ENCODE measurements at places on chromosomes 7 and 10. TPM values are rescaled to one million over a fixed set of nuclear protein-coding genes. Genes with fewer than 3 reads are reported as not detected.

HABP2 gene
- not detected for total RNA-seq

DNA sequence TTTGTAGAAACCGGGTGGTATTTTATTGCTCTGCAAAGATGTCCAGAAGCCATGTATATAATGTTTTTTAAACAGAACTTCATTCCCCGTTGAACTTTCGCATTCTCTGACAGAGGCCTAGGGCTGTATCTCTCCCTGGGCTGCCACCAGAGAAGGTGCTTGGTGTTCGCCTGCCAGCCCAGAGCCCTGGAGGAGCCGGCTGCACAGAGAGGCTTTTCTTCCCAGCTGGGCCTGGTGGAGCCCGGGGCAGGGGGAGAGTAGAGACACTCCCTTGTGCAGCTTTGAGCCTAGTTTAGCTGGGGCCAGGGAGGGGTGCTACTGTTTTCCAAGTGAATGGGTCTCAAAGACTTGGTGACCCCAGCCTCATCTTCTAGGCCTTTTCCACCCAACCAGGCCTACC is 13.6 kb upstream of the TRIM8 start:
- H3K27ac ChIP-seq = no peak overlapping the region
- H3K4me3 ChIP-seq = no peak overlapping the region
- DNase-seq = no peak
- no peaks in the 10 kb centered on the region for H3K36me3 ChIP-seq
- H3K27me3 ChIP-seq = no peaks in the 10 kb centered on the region

PLXNA4 gene
- 0.70 TPM for total RNA-seq

DNA sequence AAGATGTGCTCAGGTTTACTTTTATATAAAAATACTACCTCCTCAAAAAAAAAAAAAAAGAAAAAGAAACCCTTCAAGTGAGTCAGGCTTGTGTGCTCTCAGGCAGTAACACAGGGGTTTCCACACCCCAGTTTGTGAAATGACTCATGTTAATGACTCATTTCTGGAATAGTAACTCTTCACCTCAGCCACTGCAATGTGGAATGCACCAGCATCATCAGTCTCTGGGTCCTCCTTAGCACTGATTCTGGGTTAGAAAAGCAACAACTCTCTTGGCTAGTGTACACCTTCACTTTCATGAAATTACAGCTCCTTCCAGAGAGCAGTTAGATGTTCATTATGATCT is 110.6 kb downstream of the EMX2 start:
- peaks cover 22% of the 10 kb centered on the region for H3K27me3 ChIP-seq
- H3K27ac ChIP-seq = no peak overlapping the region
- H3K4me1 ChIP-seq = peaks cover 25% of the 10 kb centered on the region
- H3K4me3 ChIP-seq = no peak overlapping the region
- DNase-seq = peak; percentile 54

DNA sequence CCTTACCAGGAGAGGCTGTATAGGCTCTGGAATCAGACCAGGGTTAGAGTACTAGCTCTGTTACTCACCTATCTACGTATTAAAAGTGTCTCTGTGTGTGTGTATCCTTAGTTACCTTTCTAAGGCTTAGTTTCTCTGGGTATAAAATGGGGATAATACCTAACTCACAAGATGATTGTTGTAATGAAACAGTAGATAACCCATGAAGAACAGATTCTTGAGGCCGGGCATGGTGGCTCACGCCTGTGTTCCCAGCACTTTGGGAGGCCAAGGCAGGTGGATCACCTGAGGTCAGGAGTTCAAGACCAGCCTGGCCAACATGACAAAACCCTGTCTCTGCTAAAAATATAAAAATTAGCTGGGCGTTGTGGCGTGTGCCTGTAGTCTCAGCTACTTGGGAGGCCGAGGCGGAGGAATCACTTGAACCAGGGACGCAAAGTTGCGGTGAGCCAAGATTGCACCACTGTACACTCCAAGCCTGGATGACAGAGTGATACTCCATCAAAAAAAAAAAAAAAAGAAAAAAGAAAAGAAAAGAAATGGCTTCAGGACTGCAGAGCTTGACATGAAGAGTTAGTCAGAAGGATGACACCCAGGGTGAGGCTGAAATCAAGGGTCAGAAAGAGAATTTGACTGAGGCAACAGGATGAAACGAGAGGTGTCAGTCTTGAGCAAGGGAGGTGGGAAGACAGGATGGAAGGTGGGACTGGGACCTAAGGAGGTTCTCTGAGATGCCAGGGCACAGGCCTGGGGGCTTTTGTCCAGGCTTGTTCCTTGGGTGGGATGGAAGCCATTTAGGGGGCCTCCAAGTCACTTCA is 33.4 kb downstream of the PRKAR2B start:
- no peak overlapping the region for H3K27ac ChIP-seq
- no peaks in the 10 kb centered on the region for H3K36me3 ChIP-seq
- DNase-seq = no peak
- H3K27me3 ChIP-seq = no peaks in the 10 kb centered on the region
- no peaks in the 10 kb centered on the region for H3K4me1 ChIP-seq
- H3K4me3 ChIP-seq = no peak overlapping the region

GRCh38 chr10:97356318-97356914 is 21.9 kb upstream of the FRAT2 start:
- H3K4me3 ChIP-seq = no peak overlapping the region
- no peaks in the 10 kb centered on the region for H3K27me3 ChIP-seq
- H3K27ac ChIP-seq = no peak overlapping the region
- H3K36me3 ChIP-seq = peaks cover 17% of the 10 kb centered on the region
- H3K4me1 ChIP-seq = no peaks in the 10 kb centered on the region
- DNase-seq = no peak

DNA sequence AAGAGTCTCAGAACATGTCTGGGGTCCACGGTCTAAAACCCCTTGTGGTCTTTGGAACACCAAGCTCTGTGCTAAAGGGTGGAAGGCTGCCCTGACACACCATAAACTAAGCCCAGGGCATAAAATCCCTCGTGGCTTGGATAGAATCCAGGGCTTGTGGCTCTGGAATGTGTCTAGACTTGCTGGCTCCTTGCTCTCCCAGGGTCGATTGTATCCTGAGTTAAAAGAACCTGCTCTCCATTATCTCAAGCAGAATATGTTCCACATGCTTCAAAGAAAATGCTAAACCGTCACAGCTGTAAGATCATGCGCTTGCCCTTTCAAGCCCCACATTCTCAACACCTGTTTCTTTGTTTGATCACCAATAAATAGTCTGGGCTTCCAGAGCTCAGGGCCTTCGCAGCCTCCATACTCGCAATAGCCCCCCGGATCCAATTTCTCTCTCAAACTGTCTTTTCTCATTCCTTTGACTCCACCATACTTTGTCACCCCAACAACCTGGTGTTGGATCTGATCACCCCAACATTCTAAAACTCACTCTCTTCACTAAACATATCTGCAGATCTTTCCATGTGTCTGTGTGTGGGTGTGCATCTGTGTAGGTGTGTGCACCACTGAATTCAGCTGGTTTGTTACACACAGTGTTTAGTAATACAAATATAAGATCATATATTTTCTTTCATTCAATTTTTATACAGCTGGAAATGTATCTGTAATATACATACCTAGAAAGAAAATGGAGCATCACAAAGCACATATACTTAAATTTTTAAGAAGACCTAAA is 238.5 kb downstream of the ZMYND11 start:
- peaks cover 2% of the 10 kb centered on the region for H3K4me1 ChIP-seq
- H3K4me3 ChIP-seq = no peak overlapping the region
- H3K27ac ChIP-seq = no peak overlapping the region

SFRP5 gene
- 0.74 TPM for total RNA-seq

OR13A1 gene
- total RNA-seq = not detected

BMI1 gene
- total RNA-seq = 41.4 TPM

IKZF1 gene
- 277 TPM for total RNA-seq

DNA sequence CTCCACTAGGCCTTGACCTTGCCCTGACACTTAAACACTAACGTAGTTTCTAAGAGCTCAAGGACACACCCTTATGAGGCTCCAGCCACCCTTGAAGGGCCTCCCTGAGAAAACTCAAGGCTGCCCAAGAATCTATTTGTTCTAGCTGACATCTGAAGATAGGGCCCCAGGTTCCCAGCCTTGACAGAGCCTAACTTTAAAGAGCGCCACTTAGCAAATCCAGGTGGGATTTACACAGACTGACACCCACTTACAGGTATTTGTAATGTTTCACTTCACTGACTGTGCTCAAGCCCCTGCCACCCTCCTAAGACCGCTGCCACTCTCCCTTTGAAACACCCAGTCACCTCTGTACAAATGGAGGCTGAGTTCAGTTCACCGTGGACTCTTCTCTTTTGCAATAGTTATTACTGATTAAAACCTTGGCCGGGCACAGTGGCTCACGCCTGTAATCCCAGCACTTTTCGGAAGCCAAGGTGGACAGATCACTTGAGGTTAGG is 90.4 kb downstream of the SVOPL start:
- H3K4me3 ChIP-seq = no peak overlapping the region
- no peak overlapping the region for H3K27ac ChIP-seq
- no peak for DNase-seq
- H3K36me3 ChIP-seq = no peaks in the 10 kb centered on the region

All from activated CD8-positive, alpha-beta T cell treated with anti-CD3 and anti-CD28 coated beads for 36 hours (primary cell).